Brain (organoid and tissue), 16 donors: ENCODE measurements at places on chromosomes 3 and 15. TPM values are rescaled to one million over a fixed set of nuclear protein-coding genes. Genes with fewer than 3 reads are reported as not detected.

GRCh38 chr3:68972358-68972979 is 40.1 kb upstream of the TAFA4 start:
- peak; percentile 85 for DNase-seq

DNA sequence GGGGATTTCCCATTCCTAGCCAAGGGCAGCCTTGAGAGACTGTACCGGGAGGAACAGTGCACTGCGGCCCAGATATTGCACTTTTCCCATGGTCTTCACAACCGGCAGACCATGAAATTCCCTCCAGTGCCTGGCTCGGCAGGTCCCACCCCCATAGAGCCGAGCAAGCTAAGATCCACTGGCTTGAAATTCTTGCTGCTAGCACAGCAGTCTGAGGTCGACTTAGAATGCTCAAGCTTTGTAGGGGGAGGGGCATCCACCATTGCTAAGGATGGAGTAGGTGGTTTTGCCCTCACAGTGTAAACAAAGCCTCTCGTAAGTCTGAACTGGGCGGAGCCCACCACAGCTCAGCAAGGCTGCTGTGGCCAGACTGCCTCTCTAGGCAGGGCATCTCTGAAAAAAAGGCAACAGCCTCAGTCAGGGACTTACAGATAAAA is 156.3 kb downstream of the FRMD5 start:
- peak; percentile 49 for DNase-seq

DNA sequence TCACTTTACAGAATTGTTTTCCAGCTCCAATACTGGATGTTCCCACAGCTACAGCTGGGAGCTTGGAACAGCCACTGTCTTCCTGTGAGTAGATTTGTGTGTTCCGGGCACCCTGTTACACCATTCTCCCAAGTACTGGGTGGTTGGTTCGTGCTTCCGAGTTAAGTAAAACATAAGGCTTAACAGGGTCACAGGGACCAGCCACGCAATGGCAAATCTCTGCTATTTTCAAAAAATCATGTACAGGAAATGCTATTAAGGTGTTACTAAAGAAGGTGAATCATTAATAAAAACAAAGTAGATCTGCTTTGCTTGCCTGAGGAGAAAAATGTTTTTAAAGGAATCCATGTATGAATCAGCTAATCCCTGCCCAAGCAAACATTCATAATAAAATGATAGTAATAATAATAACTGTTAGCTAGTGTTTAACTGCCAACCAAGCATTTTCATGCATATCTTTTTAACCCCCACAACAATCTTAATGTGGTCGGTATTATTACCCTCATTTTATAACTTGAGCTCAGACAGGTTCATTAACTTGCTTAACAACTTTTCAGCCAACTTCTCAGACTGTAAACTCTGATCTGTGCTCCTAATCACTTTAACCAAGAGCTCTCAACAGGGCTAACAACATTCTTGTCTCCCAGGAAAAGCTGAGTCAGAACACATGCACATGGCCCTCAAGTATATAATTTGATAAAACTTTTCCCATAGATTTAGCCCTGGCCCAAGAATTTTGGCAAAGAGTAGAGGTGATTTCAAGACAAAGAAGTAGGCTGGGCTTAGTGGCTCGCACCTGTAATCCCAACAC is 2.7 kb upstream of the C2CD4A start:
- DNase-seq = no peak

DNA sequence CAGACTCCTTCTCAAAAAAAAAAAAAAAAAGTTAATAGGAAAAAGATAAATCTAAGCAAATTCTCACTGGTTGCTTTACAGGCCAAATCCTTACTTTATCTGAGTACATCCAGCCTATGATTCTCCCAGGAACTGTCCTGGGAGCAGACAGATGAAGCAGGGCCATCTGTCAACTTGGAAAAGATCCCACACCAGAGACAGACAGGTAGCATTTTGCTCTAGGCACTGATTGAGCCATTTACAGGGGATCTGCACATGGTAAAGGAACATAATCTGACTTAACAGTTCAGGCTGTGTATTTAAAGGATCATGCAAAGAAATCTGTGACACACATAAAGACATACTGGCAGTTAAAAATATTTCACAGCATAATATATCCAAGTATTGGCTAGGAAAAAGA is 1006.5 kb downstream of the TBL1XR1 start:
- DNase-seq = peak; percentile 35

GRCh38 chr15:36039996-36040572 is 494.1 kb upstream of the DPH6 start:
- no peak for DNase-seq

- no peak for DNase-seq
These were observed 48.2 kb upstream of the EIF5A2 start for GRCh38 chr3:170956647-170957046.

DNA sequence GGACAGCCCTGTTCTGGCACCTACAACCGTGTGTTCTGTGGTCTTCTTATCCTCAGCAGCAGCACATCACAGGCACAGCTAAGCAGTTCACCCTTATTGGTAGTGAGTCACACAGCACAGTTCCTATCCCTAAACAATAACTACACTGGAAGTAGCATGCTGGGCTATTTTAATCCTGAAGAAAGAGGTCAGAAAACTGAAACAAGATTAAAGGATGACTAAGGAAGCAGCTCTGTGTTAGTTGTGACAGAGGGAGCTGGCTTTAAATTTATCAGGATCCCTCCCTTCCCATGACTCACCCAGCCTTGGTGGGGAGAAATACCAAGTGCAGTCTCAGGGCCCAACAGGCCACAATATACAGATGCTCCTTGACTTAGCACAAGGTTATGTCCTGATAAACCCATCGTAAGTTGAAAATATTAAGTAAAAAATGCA is 144.3 kb downstream of the ERC2 start:
- no peak for DNase-seq

GRCh38 chr3:183252973-183253527 is at the start of gene B3GNT5:
TSS of gene B3GNT5 (plus strand) at chr3:183253253. CDS start at chr3:183269799, 16,546 bp downstream.
- DNase-seq = peak; percentile 13

DNA sequence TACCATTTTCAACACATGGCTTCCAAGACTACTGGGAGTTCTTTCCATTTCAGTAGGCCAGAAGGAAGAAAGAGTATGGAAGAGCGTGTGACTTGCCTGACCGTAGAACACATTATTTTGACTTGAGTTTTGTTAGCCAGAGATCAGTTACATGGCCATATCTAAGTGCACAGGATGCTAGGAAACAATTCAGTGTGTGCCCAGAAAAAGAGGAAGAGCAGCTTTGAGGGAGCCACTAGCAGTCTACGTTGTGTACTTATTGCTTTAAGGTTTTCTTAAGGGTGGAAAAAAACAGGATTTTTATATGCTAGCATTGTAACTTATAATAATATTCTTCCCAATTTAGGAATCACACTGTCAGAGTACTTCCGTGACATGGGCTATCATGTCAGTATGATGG is 44.1 kb upstream of the GRAMD1C start:
- no peak for DNase-seq

DNA sequence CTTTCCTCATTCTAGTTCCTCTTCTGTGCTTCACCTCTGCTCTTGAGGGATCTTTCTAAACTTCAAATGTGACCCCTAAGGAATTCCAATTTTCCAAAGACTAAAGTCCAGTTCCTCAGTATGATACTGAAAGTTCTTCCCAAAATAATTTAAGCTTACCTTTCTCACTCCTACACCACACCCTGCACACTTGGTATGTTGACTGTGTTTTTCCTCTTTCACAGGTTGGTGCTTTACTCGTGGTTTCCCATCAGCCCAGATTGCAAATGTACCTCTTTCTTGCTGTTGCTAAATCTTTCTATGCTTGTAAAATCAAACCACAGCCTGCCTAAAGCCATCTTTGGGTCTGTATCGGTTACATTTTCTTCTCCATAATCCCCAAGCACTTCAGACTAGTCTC is 30.5 kb upstream of the CLDN16 start:
- DNase-seq = no peak

ENTPD3 gene
- 2.6 TPM for polyA plus RNA-seq

PLS1 gene
- polyA plus RNA-seq = 16.2 TPM

PLA2G4D gene
- 0.17 TPM for polyA plus RNA-seq

MME gene
- not detected for polyA plus RNA-seq
